Femur (tissue), 1 donor: ENCODE measurements at places on chromosomes 5 and 9.

DNA sequence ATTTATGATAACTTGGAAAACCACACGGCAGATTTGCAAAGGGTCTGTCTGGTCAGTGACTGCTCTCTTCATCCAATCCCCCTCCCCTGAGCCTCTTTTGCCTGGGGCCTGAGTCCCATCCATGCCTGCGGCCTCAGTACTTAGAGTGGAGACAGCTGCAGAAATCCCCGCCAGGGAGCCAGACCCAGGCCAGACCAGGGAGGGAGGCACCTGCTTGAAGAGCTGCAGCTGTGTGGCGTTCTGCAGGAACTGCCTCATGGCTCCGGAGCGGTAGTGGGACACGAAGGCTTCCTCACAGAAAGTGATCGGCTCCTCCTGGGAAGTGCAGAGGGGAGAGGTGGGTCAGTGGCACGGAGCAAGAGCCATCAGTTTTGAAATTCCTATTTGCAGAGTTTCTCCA is 101.6 kb downstream of the CRB2 start:
- peak; percentile 82 for DNase-seq

DNA sequence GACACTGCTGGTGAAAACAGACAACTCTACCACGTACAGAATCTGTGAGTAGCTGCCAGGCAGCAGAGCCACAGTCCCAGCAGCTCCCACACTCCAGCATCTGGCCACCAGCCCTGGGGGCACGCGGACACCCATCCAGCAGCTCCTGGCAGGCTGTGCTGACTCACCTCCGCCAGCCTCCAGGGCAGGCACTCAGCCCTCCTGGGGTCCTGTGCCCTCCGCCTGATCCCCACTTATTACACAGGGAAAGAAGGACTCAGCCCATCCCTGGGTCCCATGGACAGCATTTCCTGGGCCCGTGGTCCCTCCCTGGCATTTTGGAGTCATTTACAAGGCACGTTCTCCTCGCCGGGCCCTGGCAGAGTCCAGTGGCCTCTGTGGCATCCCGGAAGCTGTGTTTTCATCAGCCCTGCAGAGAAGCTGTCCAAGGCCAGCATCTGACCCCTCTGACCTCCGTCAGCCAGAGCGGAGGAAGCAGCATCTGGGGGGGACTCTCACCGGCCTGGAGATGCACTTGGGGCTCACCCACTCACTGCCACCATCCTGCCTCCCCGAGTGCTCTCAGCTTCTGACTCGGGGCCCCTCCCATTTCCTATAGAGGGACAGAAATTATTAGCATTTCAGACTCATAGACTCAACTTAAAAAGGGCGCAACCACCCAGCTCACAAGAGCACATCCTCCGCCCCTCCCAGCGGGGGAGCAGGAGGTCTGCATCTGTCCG is 21.6 kb downstream of the PAEP start:
- DNase-seq: no peak

DNA sequence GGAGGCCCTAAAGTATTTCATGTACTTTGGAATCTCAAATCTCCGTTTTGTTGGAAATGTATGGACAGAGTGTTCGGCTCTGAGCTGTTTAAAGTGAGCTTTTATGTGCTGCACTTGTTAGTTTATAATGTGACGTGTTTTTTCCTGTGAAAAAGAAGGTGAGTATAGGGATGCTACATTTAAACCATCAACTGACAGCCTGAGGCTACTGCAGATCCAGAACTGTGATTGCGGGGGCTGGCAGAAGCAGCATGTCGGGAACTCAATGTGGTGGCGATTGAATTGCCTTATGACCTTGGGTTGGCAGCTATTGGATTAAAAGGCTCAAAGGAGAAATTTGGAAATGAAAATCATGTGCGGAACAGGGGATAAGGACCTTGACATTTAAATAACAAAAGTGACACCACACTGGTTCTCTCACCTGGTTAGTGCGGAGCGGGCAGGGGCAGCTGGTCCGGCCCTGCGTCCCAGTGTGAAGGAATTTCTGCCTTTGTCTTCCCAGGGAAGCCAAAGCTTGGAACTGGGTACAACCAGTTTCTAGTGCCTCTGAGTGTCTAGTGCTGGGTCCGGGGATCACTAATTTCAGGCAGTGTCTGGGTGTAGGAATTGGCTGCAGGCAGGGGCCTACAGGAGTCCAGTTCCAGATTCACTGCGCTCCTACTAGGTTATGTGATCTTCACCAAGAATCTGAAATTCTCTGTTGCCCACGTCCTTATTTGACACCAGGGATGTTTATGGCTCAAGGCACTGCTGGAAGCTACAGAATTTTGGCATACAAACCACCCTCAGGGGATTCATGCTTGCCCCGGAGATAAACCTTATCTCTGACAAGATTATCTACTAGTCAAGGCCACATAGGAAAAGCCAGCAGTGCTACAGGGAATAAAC is 120.7 kb upstream of the ERCC6L2 start:
- DNase-seq: no peak

- no peak for DNase-seq
Measured at GRCh38 chr5:157870837-157871834, 12.2 kb upstream of the CLINT1 start.

GRCh38 chr5:142110046-142110531 is 1.5 kb downstream of the NDFIP1 start:
- DNase-seq: peak; percentile 49

- DNase-seq: peak; percentile 13
Measured at GRCh38 chr9:93678199-93679019, 102.0 kb downstream of the PHF2 start.

- no peak for DNase-seq
Measured at GRCh38 chr5:131630208-131630962, 4.6 kb downstream of the RAPGEF6 start.

DNA sequence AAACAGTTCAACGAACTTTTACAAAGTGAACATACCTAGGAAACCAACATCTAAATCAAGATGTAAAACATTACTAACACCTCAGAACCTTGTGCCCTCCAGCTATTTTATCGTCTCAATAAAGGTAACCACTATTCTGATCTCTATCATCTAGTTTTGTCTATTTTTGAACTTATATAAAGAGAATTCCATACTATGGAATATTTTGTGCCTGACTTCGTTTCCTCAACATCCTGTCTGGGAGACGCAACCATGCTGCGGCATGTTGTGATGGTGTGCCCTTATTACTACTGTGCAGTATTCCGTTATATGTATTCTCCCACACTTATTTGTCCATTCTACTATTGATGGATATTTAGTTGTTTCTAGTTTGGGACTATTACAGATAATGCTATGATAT is 99.2 kb downstream of the NR6A1 start:
- no peak for DNase-seq

DNA sequence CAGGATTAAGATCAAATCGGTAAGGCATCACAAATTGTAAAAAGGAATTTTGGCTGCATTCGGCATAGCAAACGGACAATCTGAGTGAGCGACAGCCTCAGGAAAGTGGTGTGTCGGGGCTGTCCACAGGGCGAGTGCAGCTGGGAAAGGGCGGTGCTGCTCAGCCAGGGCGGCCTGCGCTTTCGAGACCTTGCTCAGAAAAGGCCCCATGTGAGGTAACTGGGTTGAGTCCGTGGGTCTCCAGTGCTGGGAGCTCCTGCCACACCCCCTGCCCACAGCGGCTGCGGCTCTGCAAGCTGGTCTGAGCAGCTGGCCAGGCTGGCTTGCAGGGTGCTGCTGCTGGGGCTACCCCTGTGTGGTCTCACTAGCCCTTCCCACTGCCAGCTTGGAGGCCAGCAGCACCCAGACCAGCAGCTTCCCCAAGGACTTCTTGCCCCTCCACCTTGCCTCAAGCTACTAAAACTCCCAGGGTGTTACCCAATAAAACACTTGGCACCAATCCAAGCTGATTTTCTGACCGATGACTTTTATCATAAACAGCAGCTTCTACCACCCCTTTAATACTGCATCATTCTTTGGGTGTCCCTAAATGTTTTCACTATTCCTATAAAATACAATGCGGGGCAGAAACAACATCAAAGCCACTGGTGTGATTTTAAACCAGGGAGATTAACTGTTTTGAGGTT is 6.2 kb downstream of the SURF2 start:
- no peak for DNase-seq

GRCh38 chr5:139385061-139386049 is 2.3 kb upstream of the SLC23A1 start:
- no peak for DNase-seq

GRCh38 chr5:59562756-59563389 is 330.7 kb downstream of the PDE4D start:
- DNase-seq: no peak

GRCh38 chr5:95859661-95860060 is 37.1 kb upstream of the GLRX start:
- DNase-seq: no peak

GRCh38 chr5:14574096-14574495 is 7.5 kb upstream of the OTULINL start:
- DNase-seq: no peak

DNA sequence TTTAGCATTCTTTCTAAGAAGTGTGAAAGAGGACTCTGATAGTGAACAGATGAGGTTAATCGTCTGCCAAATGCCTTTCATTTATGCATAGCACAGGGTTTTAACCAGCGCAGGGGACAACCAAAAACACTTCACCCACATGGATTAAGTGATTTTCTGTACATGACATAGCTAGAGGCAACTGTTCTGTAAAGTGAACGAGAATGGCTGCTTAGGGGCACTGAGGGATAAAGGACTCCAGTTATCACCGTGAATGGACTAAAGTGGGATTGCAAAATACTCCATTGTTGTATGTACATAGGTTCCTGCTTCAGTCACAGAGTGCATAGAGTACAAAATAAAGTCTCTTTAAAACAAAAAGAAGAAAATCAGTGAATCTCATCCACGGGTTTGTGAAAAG is 456.8 kb downstream of the DMAC1 start:
- no peak for DNase-seq

GRCh38 chr9:26292943-26293342 is 599.7 kb downstream of the CAAP1 start:
- no peak for DNase-seq

- DNase-seq: no peak
Measured at GRCh38 chr9:22255337-22255736, 191.3 kb upstream of the DMRTA1 start.

GRCh38 chr5:154478752-154479159 is 729 bp upstream of the HAND1 start:
- DNase-seq: no peak

DNA sequence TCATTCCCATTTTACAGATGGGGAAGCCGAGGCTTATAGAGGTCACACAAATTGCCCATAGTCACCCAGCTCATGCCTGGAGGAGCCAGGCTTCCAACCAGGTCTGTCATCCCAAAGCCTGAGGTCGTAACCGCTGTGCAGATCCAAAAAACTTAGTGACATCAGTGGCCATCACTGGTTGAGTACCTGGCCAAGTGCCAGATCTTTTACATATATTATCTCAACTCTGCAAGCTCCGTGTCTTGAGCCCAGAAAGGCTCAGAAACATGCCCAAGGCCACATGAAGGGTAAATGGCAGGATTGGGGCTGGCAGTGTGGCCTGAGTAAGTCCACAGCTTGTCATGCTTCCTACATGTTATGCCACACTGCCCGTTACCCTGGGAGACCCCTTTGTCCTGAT is 13.5 kb downstream of the CFAP77 start:
- DNase-seq: no peak

GRCh38 chr5:67263656-67264408 is 67.2 kb upstream of the CD180 start:
- no peak for DNase-seq

GRCh38 chr9:93589688-93590087 is 13.3 kb downstream of the PHF2 start:
- DNase-seq: peak; percentile 55

DNA sequence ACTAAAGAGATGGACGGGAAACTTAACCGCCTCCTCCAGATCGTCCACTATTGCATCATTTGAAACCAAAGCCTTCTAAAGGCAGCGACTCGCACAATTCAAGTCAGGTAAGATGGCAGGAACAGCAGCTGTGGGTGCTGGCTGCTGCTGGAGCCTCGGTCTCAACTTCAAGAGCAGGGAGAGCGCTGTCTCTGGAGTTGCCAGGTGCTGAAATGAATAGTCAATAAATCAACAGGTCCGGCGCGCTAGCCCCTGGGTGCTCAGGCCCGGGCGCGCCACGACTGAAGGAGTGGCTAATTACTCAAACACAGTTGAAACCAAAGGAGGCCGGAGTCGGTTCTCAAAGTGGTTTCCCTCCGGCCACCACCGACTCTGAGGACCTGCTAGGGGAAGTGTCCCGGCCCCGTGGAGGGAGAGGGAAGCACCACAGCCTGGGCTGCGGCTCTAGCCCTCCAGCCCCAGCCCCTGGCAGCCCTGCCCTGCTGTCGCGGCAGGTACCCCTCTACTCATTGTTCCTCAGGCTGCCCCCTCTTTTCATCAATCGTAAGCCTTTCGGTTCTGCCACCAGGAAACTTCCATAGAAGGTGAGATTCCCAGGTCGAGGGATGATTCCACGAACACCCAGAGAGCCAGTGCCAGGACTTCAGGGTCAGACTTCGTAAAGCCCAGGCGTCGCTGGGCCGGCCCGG is 804 bp downstream of the TTC39B start:
- peak; percentile 64 for DNase-seq

DNA sequence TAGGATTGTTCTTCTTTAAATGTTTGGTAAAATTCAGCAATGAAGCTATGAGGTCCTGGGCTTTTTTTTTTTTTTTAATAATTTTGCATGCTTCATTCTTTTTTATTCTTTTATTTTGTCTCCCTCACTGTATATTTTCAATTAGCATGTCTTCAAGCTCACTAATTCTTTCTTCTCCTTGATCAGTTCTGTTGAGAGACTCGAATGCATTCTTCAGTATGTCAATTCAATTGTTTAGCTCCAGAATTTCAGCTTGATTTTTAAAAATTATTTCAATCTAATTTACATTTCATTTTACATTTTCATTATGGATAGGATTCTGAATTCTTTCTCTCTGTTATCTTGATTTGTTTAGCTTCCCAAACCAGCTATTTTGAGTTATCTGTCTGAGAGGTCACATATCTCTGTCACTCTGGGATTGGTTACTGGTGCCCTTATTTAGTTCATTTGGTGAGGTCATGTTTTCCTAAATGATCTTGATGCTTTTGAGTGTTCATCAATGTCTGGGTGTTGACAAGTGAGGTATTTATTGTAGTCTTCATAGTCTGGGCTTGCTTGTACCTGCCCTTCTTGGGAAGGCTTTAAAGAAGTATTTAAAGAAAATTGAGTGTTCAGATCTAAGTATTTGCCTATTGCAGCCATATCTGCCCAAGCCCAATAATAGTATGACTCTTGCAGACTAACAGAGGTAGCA is 9.1 kb downstream of the LURAP1L start:
- no peak for DNase-seq

GRCh38 chr5:51033215-51033614 is 350.0 kb upstream of the ISL1 start:
- no peak for DNase-seq

- DNase-seq: peak; percentile 82
Measured at GRCh38 chr9:113376634-113377567, at the start of gene HDHD3. HDHD3 (minus strand) TSS chr9:113376986; CDS start chr9:113374354, 2,632 bp downstream.

DNA sequence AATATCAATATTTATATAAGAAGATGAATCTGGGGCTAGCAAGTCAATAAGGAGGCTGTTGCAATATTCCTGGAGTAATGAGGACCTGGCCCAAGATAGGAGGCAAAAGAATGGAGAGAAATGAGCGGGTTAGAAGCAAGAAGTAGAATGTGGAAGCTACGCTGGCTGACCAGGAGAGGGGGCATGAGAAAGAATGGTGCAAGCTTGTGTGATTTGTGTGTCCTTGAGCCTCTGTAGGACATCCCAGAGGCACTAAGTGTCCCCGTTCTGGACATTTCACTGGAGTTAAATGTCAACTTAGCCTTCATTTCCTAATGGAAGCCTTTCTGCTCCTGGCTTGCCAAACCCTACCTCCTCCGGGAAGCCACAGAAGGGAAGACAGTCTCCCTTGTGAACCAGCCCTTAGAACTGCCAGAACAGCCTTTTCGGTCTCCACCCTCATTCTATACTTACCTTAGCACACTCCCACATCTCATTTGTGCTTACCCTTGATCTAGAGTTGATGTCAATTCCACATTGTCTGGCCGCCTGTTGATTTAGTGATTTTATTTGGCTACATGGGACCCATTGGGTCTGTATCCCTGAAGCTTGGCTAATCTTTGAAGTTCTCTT is 6.7 kb upstream of the PDE6A start:
- no peak for DNase-seq
